Cardiac ventricle fibroblast (primary cell): ENCODE measurements at places on chromosomes 5 and 9. TPM values are rescaled to one million over a fixed set of nuclear protein-coding genes. Genes with fewer than 3 reads are reported as not detected.

The SPATA31D4 gene
- total RNA-seq: not detected in 2 replicates

The IQGAP2 gene
- 0.69 and 2.9 TPM in 2 replicates for total RNA-seq

The PPP1R26 gene
- total RNA-seq: 4.6 and 7.9 TPM in 2 replicates

The ASPN gene
- total RNA-seq: 11.1 and 11.6 TPM in 2 replicates

The CNTLN gene
- 6.5 and 7.7 TPM in 2 replicates for total RNA-seq

The ENTREP1 gene
- total RNA-seq: 0.12 and 0.29 TPM in 2 replicates

The HEMGN gene
- total RNA-seq: not detected in 2 replicates

The MCIDAS gene
- total RNA-seq: not detected in 2 replicates

The GPR150 gene
- total RNA-seq: 0.20 and 0.31 TPM in 2 replicates

The OBP2B gene
- total RNA-seq: not detected in 2 replicates

The GKAP1 gene
- total RNA-seq: 0.44 and 1.3 TPM in 2 replicates

The RUFY1 gene
- total RNA-seq: 35.3 and 39.3 TPM in 2 replicates

The POMT1 gene
- total RNA-seq: 16.0 and 18.8 TPM in 2 replicates

The IFNA2 gene
- total RNA-seq: not detected in 2 replicates

The LIX1 gene
- not detected in 2 replicates for total RNA-seq

The INSL6 gene
- total RNA-seq: not detected in 2 replicates

The MLLT3 gene
- 13.2 and 17.5 TPM in 2 replicates for total RNA-seq

The CCNJL gene
- 0.06 and 0.39 TPM in 2 replicates for total RNA-seq

The FST gene
- 10.0 and 10.8 TPM in 2 replicates for total RNA-seq

The HTR1A gene
- not detected in 2 replicates for total RNA-seq

The PCDHGA7 gene
- total RNA-seq: 9.9 and 10.7 TPM in 2 replicates

The LCN1 gene
- total RNA-seq: not detected in 2 replicates

The PCDHB16 gene
- 0.81 and 1.0 TPM in 2 replicates for total RNA-seq

The TAF11L3 gene
- total RNA-seq: not detected in 2 replicates

The SLC6A7 gene
- not detected in 2 replicates for total RNA-seq

The HAND1 gene
- not detected in 2 replicates for total RNA-seq

The SPATA6L gene
- not detected in 2 replicates for total RNA-seq

The RNF14 gene
- 36.9 and 46.1 TPM in 2 replicates for total RNA-seq

The SLCO4C1 gene
- 0.05 TPM in 1 of 2 replicates, not detected in the other for total RNA-seq

The SMIM27 gene
- 2.6 and 7.3 TPM in 2 replicates for total RNA-seq

The ARHGEF37 gene
- 2.2 and 2.7 TPM in 2 replicates for total RNA-seq

The TMEM252 gene
- not detected in 2 replicates for total RNA-seq

The ZNF366 gene
- total RNA-seq: 0.44 and 0.88 TPM in 2 replicates

The EMB gene
- 0.44 and 1.0 TPM in 2 replicates for total RNA-seq

The SAXO1 gene
- total RNA-seq: 0.20 and 3.6 TPM in 2 replicates

The IFNA13 gene
- total RNA-seq: not detected in 2 replicates

The SLC6A18 gene
- not detected in 2 replicates for total RNA-seq

The NPR3 gene
- 6.5 and 7.2 TPM in 2 replicates for total RNA-seq

The SPATA31A3 gene
- total RNA-seq: not detected in 2 replicates

The SOX30 gene
- not detected in 2 replicates for total RNA-seq

The SPRY4 gene
- total RNA-seq: 19.6 and 25.4 TPM in 2 replicates

The RUSC2 gene
- total RNA-seq: 15.7 and 17.8 TPM in 2 replicates

The HBEGF gene
- total RNA-seq: 1.0 and 1.9 TPM in 2 replicates

The CARTPT gene
- total RNA-seq: not detected in 2 replicates

The TLE1 gene
- total RNA-seq: 24.2 and 29.1 TPM in 2 replicates

The CEL gene
- total RNA-seq: 0.10 and 0.50 TPM in 2 replicates

The PIP5K1B gene
- not detected in 2 replicates for total RNA-seq
